Nucleus accumbens (tissue), 56 donors: ENCODE measurements at places on chromosomes 13 and 19.

GRCh38 chr19:4694211-4694987, 24.3 kb upstream of the MYDGF start:
- peak; percentile 21 for DNase-seq

DNA sequence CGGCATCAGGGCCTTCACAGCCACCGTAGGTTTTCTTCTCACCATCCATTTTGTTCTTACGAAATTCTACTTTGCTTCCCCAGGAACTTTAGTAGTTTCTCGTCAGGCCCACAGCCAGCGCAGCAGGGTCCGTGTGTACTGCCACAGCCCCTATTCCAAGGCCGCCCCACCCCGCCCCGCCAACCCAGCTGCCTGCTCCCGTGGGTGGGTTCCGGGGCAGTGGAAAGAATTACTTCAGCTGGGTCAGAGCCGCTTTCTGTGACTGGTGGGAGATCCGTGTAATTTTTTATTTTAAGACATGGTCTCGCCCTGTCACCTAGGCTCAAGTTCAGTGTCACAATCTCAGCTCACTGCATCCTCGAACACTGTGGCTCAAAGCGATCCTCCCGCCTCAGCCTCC, 4.2 kb downstream of the OR7D2 start:
- DNase-seq = no peak

- no peak for DNase-seq
Measured at GRCh38 chr19:8459520-8460270, 14.9 kb downstream of the HNRNPM start.

GRCh38 chr19:28656644-28657043, 556.3 kb downstream of the UQCRFS1 start:
- no peak for DNase-seq

GRCh38 chr13:52723181-52723580, 16.4 kb downstream of the CNMD start:
- DNase-seq = no peak

DNA sequence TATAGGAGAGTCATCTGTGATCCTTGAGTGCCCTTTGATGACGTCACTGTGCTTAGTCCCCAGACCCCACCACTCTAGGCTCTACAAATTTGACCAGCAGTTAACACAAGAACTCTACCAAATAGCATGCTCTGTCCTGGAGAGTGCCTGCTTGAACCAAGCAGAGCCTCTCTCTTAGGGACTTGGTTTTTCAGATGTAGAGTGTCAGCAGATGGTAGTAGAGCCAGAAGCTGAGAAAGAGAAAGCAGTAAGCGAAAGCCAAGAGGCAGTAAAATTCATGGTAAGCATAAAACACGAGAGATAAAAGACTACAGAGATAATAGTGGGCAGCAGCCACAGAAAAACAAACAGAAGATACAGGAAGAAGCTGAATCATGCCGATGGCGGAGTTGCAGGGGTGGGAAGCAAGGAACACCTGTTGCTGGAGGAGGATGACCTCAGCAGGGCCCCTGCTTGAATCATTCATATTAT, 193.3 kb downstream of the SLC7A1 start:
- DNase-seq = no peak

- DNase-seq = no peak
Measured at GRCh38 chr13:44542361-44542760, 33.8 kb downstream of the TSC22D1 start.

DNA sequence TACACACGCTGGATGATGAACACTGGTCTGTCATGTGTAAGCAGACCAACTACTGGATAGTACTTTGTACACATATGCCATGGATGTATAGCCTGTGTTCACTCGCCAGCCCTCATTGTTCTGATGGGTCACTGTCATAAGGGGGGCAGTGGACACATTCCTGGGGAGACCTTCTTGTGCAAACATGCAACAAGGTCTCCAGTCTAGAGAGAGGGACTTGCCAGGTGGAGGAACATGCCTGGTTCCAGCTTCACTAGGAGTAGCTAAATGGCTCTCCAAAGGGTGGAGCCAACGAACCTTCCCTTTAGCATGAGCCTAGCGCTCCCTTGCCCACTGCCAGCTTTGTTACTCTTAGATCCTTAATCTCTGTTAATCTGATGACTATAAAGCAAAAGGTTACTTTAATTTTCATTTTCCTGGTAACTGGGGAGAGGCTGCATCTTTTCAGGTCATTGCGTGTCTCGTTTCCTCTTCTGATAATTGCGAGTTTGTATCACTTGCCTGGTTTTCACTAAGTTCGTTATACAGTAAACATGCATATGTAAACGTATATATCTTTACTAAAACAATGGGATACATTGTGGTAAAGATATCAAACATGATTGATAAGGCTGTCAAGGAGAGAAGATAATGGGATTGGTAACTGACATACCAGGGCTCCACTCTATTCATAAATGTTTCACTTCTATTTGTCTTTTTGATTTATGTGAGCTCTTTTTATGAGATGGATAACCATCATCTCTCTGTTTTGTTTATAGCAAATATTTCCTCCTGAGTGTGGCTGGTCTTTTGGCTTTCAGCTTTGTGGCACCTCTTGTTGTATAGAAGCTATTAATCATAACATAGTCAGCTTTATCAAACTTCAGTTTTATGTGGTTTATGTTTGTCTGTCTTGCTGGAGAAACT, 235.2 kb upstream of the SGCG start:
- DNase-seq = no peak

DNA sequence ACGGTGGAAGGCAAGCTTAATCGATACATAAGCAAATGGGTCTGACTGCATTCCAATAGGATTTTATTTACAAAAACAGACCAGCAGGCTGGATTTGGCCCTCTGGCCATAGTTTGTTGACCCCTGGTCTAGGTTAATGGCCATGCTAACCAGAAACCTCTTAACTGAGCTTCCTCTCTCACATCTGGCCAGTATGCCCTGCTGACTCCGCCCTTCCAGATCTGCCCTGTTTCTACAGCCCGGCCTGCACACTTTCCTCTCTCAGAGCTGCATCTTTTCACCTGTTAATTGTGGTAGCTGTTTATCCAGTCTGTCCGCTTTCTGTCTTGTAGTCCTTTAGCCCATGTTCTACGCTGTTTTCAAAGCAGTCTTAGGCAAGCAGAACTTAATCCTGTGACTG, 25.6 kb downstream of the EDNRB start:
- no peak for DNase-seq

DNA sequence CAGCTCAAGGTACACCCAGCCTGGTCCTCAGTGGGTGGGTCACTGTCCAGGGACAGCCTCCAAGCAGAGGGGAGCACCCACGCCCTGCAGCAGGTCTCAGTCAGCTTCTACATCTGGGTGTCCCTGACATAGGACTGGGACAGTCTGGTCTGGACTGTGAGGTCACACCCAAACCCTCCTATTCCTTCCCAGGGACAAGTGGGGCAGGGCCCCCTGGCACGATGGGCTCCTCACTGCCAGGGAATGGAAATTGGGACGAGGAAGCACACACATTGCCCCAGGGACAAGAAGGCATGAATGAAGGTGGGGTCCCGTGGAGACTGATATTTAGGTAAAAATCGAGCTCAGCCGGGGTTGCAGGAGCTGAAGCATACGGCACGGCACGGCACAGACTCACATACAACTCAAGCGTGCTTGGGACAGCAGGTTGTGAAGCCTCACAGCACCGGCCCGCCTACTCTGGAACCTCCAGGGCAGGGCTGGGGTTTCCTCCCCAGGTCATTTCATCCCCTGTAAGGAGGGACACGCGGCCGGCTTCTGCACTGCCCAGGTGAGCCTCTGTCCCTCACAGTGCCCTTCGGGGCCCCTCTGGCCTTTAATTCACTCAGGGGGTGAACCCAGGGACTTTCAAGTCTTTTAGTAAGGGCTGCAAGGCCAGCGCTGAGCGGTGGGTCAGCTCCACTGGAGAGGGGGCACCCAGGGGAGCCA, 3.5 kb downstream of the PNMA8B start:
- no peak for DNase-seq

DNA sequence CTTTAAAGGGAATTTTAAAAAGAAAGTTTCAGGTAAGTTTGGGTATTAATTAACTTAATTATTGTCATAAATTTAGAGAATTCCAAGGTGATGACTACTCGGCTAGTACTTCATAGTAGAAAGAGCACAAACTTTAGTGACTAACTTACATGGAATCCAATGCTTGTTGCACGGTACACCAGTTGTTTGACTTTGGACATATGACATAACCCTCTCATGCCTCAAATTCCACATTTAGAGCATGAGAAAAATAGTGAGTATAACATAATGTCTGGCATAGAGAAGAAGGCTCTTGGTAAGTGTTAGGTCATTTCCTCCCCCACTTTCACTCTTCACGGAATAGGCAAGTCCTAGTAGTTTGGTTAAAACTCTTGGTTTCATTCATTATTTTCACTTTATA, 1249.4 kb upstream of the SLC10A2 start:
- no peak for DNase-seq

DNA sequence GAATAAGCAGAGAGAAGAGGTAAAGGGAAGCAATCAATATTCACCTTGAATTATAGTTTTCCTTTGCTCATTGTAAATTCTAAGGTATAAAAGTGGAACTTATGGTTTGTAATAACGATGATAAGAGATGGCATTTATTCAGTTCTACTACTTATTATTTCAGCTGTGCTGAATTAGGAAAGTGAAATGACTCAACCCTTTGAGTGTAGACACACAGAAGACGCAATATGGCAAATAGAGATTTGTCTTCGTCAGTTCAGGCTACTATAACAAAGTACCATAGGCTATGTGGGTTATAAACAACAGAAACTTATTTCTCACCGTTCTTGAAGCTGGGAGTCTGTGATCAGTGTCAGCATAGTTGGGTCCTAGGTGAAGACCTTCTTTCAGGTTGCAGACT, 713.0 kb upstream of the PCDH9 start:
- no peak for DNase-seq

GRCh38 chr13:65677906-65678305, 1552.2 kb downstream of the PCDH9 start:
- no peak for DNase-seq
